ENCODE measurements at places on chromosomes 1 and 21.

- DNase-seq = no peak
These were observed 96.9 kb downstream of the PAPPA2 start for GRCh38 chr1:176559878-176560277.

DNA sequence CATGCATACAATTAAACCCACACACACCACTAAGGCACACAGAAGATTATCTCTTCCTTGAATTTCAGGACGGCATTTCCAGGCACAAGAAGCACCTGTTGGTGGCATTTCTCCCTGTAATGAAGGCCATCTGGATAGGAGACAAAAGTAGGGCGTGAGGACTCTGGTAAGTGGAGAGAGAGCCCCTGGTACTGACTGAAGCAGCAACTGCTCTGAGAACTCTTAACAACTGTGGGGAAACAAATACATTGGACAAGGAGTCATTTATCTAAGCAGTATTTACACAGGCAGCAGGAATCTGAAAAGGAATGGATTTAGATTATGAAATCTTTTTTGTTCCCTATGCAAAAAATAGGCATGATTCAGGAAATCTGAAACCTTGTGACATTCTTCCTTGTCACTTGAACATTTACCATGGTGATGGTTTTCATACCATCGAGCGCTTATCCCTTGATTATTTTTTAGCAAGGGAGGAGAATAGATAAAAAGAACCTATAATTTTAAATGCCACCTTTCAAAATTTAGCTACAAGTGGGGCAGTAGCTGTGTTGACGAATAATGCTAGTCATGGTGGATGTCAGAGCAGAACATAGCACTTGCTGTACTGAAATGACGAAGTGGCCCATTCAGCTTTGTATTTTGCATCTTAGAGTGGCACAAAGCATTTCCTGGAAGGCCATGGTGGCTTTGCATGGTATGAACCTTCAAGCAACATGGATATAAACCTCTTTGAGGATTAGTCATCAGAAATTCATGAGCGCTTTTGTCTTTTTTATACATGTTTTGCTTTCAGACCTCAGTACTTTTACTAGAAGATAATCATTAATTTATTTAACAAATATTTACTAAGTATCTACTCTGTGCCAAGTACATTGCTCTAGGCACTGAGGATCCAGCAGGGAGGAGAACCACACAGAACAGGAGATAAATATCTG is 362.0 kb downstream of the ADGRL2 start:
- no peak for DNase-seq

- DNase-seq = no peak
These were observed 2.9 kb upstream of the FCMR start for GRCh38 chr1:206924592-206925105.

DNA sequence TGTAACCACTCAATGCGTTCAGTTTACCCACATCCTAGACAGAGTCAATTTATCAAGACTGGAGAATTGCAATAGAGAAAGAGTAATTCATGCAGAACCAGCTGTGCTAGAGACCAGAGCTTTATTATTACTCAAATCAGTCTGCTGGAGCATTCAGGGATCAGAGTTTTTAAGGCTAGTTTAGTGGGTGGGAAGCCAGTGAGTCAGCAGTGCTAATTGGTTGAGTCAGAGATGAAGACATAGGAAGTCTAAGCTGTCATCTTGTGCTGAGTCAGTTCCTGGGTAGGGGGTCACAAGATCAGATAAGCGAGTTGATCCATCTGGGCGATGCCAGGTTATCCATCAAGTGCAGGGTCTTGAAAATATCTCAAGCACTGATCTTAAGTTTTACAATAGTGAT is 499.6 kb downstream of the MRPL39 start:
- no peak for DNase-seq

DNA sequence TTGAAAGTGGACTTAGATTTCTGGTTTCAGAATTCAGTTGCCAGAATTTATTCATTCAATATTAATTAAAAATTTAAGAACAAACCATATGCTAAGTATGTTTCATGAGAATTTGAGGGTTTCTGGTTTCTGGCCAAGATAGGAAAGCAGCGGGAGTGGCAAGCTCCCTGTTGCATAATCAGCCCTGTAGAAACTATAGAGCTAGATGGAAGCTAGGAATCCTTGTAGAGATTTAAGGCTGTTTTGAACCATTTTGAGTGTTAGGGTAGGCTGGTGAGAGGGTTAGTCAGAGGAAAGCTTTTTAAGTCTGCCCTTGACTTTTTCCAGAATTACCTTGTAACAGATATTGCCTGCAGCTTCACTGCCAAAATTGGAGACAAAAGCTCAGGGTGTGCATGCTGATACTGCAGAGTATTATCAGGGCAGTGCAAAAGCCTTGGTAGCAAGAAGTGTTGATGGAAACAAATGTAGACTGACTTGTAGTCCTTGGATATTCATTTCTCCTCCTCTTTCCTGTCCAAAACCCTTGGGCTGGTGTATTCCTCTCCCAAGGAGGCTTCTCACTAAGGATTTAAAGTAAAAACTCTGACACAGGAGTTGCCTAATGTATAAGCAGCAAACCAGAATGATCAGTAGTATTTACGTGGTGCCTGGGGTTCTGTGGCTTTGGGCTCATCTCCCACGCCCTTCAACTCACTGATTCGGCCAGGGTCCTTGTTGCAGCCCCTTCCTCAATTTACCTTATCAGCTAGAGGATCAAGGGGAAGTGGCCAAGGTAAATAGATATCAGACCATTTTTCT is 12.6 kb upstream of the GIPC2 start:
- no peak for DNase-seq

GRCh38 chr1:5109633-5110032 is 455.2 kb downstream of the AJAP1 start:
- DNase-seq = no peak

- no peak for DNase-seq
These were observed 25.0 kb upstream of the PHTF1 start for GRCh38 chr1:113784104-113784779.

DNA sequence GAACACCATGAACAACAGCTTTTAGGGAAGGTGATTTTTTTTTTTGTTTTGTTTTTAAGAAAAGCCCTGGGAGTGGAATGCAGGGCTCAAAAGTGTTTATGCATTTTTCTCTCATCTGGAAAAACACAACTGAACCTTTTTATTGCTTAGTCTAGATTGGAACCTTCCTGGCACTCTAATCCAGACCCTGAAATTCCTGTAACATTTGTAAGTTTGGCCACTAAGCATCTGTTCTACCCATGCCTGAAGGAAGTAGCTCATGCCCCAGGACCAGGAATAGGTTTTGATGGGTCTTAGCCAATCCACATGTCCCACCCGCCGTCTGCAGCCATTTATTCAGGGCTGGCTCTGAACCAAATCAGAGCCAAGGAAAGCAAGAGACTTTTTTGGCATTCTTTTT is 39.7 kb upstream of the SLC2A1 start:
- no peak for DNase-seq

DNA sequence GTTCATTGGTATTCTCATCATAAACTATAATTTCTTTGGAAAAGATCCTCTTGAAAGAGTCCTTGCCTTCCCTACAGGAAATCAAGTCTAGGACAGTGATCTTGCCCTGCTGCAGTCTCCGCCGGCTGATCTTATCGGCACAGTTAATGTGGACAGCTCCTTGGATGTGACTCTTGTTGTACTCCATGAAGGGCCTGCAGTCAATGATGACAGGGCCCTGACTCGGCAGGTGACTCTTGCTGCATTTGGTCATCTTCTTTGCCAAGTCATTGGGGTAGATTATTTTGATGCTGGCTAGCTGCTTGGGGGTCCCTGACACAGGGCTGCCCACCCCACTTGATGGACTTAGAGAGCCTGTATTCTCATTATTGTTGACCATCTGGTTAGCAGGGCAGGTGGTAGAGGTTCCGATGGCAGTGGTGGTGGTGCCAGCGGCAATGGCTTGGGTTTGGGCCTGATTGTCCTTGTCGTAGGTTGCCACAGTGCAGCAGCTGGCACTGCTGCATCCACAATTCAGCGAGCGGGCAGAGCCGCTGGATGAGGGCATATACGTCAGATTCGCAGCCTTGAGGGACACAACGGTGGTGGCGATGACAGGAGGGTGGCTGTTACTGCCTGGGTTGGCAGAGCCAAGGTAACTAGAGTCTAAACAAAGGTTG is 2.7 kb downstream of the DUSP10 start:
- no peak for DNase-seq

GRCh38 chr1:44523593-44524591 is 118.8 kb downstream of the RNF220 start:
- DNase-seq = no peak

DNA sequence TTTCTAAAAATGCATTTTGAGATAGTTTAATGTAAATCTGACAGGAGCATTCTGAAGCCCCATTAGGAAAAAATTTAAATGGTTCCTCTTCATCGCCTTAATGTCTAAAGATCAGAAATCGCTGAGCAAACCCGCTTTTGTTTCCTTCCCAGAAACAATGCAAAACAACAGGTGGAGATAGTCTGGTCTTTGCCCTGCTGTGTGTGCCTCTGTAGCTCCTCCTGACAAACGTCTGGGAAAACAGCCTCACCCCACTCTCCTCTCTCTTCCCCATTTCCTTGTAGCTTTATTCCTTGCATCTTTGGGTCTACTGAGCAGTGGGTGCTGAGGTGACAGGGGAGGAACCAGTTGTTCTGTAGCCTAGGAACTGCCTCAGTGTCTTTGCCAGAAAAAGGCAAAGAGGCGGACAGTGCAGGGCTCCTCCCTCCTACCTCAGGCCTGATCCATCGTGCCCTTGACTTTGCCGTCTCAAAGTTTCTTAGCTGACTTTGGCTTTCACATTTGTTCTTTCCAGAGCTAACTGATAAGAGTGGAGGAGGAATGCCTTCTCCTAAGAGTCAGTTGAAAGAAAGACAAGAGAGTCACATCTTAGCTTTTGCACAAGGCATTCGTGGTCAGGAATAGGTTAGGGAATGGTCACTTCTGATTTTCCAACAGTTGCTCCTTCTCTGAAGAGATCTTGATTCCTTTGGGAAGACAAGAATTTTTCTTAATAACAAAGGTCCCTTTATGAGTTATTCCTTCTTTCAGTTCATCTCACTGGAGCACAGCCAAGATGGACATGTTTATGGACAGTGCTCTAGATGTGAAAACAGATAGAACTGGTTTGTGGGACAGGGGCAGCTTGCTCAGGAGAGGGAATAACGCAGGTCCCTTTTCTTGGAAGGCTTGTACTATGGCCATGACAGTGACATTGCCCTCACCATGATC is 24.9 kb downstream of the SYT11 start:
- no peak for DNase-seq

DNA sequence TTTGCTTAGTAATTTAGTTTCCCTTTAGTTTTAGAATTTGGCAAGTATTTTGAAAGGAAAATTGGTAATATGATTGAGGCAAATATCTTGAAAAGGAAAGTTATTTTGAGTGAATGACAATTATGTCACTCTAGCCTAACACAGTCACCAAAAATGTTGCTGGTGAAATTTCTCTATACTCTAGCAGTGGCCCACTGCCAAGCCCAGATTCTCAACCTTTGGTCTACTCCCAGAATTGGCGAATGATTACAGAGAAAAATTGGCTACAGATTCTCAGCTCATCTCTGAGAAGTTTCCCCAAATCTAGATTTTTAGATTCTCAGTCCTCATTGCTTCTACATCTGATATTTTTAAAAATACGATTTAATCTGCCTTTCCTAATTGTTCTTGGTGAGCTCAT is 84.9 kb downstream of the PIGK start:
- DNase-seq = no peak

DNA sequence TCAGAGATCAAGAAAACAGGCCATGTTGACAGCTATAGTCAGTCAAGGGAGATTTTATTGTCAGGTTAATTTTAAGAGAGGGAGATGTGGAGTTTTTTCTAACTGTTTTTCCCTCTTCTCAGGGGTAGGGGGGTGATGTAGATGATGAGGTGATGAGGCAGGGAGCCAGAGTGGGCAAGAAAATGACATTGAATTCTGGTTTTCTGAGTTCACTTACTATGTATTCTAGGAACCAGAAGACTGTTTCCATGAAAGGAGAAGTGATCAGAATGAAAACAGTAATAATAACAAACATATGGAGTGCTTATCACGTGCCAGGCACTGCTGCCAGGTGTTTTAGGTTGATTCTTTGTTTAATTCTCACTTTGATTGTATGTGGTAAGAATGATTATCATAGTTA is 40.2 kb downstream of the CASQ2 start:
- no peak for DNase-seq

GRCh38 chr1:61080413-61081143 is 1.8 kb upstream of the NFIA start:
- DNase-seq = no peak

- DNase-seq = no peak
These were observed 12.7 kb downstream of the DHCR24 start for GRCh38 chr1:54874079-54874830.

DNA sequence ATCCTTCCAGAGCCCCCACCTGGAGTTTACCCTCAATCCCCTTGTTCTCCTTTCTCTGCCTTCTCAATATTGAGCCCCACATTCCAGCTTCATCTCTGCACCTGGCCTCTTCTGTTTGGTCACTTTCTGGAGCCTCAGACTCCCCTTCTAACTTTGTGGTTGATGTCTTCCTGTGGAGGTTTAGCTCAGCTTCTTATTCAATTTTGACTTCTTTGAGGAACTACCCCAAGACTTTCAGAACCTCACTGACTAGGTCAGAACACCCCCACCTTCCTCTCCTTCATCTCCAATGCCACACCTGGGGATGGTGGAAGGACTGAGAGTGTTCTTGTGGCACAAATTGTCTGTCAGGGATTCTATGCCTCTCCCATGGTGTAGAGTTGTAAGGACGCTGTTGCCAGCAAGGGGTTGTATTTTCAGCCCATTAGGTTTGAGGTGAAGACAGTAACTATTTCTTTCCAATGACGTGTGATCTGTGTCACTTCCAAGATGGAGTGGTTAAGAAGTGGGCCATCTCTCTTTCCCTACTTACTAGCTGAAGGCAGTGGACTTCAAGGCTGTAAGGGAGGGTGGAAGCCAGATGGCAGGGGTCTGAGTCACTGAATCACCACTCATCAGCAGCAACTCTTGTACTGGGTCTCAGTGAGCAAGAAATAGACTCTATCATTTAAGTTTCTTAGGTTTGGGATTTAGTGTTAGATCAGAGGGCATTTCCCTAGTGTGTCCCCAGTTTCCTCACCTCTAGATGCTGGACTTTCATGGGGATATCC is 80.6 kb downstream of the PAPPA2 start:
- no peak for DNase-seq

DNA sequence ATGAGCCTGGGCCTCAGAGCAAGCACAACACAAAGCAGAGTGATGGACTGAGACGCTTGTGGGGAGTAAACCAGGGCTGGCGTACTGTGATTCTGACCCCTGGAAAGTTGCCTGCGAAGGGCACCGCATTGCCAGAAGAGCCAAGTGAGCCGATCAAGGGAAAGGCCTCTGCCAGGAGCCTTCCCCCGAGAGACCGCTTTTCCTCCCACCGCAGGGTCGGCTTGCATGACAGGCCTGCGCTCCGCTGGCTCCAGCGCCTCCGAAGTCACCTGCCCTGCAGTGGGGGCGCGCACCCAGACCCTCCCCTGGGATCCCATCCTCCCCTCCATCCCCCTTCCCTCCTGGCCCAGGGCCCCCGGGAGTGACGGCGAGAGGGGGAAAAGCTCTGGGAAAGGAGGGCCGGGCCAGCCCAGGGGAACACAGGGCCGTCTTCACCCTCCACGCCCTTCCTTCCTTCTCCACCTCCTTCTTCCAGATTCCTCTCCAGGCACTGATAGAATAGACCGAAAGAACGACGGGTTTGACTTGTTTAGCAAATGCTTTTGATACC is 165.0 kb downstream of the TRIM33 start:
- DNase-seq = no peak

GRCh38 chr1:101388904-101389546 is 152.2 kb downstream of the S1PR1 start:
- no peak for DNase-seq

All from T follicular helper cell (primary cell).